ENCODE measurements at places on chromosomes 2 and 18. TPM values are rescaled to one million over a fixed set of nuclear protein-coding genes. Genes with fewer than 3 reads are reported as not detected.

- no peak for DNase-seq
Measured at GRCh38 chr2:25044011-25044410, 2.1 kb downstream of the EFR3B start.

DNA sequence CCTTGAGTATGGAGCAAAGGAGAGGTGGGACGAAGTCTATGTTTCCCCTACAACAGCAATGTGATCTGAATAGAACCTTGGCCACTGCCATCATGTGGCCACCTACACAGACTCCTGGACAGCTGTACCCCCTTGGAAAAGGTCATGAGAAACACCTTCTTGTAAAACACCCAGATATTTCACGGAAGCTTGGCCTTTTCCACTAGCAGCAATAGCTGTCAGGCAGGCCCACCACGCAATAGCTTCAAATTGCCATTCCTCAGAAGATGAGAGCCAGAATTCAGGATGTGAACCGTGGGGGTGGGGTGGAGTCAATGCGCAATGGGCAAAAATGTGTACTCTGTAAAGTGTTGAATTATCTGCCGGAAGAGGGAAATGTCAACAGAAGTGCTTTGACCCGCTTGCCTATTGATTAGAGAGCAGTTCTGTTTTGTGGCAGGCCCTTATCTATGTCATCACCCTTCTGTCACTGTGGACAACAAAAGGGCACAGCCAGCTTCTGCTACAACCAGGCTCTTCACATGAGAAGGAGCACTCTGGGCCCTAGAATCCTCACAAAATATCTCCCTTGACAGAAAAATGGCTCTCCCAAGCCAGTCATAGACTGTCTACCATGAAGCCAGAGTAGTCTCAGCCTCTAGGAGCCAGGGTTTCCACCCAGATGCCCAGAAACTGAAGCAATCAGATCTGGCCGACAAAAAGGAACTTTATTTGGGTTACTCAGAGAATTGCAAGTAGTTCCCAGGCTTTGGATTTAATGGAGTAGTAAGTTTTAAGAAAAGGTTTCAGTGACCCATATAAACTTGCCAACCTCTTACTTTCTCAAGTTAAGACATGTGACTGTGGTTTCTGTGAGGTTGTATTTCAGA lies 9.5 kb downstream of the INPP1 start:
- no peak for DNase-seq

GRCh38 chr2:181657379-181657778 lies 474 bp upstream of the CERKL start:
- no peak for DNase-seq

DNA sequence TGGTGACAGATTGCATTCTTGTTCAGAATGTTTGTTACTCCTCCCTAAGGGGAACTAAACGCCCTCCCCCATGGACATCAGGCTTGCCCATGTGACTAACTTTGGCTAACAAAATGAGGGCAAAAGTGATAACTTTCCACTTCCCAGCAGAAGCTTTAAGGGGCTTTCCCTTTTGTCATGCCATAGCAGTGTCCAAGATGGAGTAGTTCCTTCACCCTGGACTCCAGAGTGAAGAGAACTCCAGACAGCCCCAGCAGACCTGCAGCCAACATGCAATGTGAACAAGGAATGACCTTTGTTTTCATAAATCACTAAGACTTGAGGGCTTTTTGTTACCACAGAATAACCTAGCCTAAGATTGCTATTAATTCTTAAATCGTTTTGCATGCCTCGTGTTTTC lies 163.5 kb downstream of the ZEB2 start:
- DNase-seq = no peak

DNA sequence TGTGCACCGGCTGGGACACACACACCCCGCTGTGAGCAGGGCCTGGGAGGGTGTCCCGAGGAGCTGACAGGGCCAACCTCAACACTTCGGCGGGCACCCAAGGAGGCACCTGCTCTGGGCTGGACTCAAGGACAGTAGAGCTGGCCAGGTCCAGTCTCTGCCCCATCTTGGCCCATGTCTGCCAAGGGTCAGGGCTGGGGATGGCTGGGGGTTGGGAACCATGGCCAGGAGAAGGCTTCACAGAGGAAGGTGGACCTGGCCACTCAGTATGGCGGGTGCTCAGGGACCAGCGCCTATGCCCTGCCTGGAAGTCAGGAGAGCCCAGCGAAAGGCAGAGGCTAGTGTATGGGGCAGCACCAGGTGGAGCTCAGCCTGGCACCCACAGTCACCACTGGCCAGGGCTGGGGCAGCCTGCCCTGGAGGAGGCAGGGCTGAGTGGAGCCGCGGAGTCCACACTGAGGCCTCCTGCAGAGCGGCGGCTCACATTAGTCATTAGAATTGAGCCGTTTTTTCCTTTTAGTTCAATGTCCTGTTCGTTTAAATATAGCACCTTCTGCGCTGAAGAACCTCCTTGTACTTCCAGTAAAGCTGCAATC lies 4.2 kb downstream of the ERFE start:
- no peak for DNase-seq

DNA sequence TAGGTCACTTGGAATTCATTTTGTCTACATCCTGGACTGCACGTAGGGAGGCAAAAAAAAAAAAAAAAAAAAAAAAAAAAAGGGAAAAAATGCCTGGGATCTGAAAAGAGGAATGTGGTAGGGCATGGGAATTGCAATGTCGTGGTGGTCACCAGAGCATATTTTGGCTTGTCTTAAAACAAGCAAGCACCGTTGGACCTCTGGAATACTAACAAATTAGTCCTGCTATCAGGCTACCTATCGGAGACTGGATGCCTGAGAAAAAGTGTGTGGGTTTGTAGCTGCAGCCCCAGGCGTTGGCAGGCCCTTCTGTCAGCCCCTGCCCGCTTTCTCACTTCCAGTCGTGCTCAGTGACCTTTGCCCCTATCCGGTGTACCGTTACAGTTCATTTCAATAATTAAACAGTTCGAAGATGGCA lies 588.5 kb upstream of the ZEB2 start:
- DNase-seq = no peak

DNA sequence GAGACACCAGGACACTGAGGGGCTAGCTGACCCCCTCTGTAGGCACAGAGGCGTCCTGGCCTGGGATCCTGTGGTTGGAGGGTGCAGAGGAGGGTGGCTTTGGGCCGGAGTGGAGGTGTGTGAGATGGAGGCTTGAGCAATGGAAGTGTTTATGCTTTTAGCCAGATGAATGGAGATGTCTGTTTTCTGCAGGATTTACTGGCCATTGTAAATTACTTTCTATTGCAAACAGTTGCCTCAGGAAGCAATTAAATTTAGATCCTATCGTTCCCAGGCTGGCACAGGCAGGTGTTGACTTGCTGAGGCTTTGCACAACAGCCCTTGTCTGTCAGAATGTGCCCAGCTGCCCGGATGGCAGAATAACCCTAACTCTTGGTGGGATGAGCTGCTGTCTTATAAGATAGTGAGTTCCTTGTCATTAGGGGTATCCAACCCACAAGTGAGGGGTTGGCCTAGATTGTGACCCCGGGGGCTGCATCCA lies 1.8 kb upstream of the ARID5A start:
- DNase-seq = no peak

- peak; percentile 49 for DNase-seq
Measured at GRCh38 chr2:176554101-176555048, 285.1 kb downstream of the MTX2 start.

GRCh38 chr18:13175266-13175665 lies 43.3 kb upstream of the LDLRAD4 start:
- no peak for DNase-seq

- peak; percentile 44 for DNase-seq
Measured at GRCh38 chr2:9800975-9801726, 42.1 kb upstream of the TAF1B start.

DNA sequence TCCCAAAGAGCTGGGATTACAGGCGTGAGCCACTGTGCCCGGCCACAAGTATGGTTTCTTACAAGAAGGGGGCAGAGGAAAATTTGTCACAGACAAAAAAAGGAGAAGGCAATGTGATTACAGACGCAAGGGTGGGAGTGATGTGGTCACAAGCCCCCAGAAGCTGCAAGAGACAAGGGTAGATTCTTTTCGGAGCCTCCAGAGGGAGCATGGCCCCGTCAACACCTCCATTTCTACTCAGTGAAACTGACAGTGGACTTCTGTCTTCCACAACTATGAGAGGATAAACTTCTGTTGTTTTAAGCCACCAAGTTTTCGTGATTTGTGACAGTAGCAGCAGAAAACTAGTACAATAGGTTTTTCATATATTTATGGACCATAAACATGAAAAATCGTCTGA lies 2.1 kb upstream of the TCF7L1 start:
- no peak for DNase-seq

DNA sequence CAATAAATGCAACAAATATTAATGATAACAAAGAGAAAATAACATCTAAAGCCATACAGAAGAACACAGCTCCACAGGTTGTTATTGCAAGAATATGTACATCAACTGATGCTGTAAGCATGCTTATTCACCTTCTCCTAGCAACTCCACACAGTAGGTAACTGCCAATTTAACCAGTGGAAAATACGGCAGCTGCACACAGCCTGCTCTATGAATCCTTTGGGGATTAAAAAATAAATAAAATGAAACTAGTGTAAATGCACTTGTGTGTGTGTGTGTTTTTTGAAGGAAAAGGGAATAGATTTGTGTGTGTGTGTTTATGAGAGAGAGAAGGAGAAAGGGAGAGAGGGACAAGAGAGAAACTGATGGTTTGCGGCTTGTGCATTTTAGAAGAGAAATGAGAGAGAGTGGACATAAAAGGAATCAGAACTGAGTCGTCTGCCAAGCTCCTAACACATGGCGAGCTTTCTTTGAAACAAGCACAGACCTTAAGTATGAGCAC lies 96.2 kb upstream of the PDE1A start:
- DNase-seq = no peak

GRCh38 chr2:2269989-2270562 lies 61.0 kb downstream of the MYT1L start:
- DNase-seq = no peak

DNA sequence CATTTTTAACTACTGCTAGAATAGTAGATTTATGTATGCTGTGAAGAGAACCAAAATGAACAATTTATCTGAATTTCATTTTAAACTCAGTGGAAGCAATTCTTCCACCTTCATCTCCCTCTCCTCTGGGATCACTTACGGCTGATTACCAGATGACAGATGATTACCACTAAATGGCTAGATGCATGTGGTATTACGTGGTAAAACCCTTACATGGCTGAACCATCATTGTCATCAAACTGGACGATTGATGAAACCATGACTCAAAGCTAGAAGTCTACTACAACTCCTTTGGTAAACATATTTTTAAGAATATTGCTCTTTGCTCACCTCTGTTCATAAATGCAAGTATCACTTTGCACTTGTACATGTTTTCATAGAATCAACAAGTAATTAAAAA lies 48.5 kb upstream of the DOCK10 start:
- DNase-seq = no peak

- no peak for DNase-seq
Measured at GRCh38 chr2:106037262-106037661, 156.8 kb downstream of the UXS1 start.

- peak; percentile 29 for DNase-seq
Measured at GRCh38 chr2:68031542-68032160, 31.2 kb downstream of the C1D start.

- DNase-seq = no peak
Measured at GRCh38 chr2:216015722-216016464, 2.5 kb upstream of the MREG start.

DNA sequence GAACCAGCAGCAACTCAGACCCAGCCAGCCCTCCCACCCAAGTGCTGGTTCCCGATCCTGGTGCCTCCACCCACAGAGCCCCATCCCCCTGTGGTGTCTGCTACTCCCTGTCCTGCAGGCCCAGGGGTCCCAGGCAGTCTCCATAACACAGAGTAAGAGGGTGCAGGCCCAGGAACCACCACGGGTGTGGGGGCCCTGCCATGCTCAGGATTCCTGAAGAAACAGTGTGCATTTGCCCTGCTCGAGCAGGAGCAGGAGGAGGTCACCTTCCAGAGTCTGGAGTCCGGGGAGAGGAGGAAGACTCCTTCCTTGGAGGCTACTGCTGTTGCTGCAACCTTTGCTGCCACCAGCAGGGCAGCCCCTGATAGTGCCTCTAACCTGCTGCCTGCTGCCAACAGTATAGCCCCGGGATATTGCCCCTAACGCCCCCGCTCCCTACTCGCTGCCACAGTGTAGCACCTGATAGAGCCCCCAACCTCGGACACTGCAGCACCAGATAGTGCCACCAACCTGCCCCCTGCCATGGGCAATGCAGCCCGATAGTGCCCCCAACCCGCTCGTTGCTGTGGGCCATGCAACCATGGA lies 46.8 kb upstream of the ANKRD62 start:
- DNase-seq = no peak

DNA sequence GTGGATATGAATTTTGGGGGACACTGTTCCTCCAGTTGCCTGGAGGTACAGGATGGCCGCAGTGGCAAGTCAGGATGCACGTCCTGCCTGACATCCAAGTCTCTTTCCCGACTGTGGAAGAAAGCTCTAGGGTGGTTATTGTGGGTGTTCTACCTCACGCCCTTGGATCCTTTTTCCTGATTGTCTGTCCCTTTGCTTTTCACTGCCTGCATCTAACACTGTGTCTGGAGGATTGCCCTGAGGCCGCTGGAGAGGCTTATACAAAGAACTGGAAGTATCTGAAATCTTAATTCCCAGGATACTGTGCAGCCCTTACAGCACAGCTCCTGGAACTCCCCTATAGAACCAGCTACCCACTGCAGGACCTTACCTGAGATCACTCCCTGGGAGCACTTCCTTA lies 250.5 kb downstream of the TFCP2L1 start:
- no peak for DNase-seq

DNA sequence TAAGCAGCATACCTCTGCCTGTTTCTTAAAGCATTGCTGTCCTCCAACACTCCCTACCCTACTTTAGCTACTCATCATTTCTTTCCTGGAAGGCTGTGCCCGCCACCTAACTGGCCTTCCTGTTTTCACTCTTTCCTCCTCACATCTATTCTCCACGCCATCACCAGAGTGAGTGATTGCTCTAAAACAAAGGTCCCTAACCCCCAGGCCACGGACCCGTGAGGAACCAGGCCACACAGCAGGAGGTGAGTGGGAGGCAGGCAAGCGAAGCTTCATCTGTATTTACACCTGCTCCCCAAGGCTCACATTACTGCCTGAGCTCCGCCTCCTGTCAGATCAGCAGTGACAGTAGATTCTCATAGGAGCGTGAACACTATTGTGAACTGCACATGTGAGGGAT lies 13.3 kb upstream of the ZEB2 start:
- DNase-seq = no peak

REG3G gene
- total RNA-seq = not detected

PPM1G gene
- total RNA-seq = 121 TPM

RAB27B gene
- total RNA-seq = 38.3 TPM

ENOSF1 gene
- 102 TPM for total RNA-seq

CNDP1 gene
- total RNA-seq = not detected

COLEC11 gene
- not detected for total RNA-seq

NMS gene
- not detected for total RNA-seq

ANKRD29 gene
- 7.8 TPM for total RNA-seq

SSB gene
- 143 TPM for total RNA-seq

ASXL3 gene
- 0.07 TPM for total RNA-seq

CCBE1 gene
- 0.12 TPM for total RNA-seq

KLHL30 gene
- total RNA-seq = 0.64 TPM

HTR2B gene
- not detected for total RNA-seq

GRP gene
- not detected for total RNA-seq

FKBP1B gene
- 5.9 TPM for total RNA-seq

CD207 gene
- total RNA-seq = not detected

ABCG5 gene
- 0.66 TPM for total RNA-seq
